ENCODE measurements at places on chromosomes 6 and 20. TPM values are rescaled to one million over a fixed set of nuclear protein-coding genes. Genes with fewer than 3 reads are reported as not detected.

The C20orf202 gene
- total RNA-seq, result not detected

The PRICKLE4 gene
- total RNA-seq, result not detected

The SLC52A3 gene
- not detected for total RNA-seq

The OR2H1 gene
- total RNA-seq, result not detected

The HLA-DMB gene
- 8.5 TPM for total RNA-seq

The HTR1E gene
- total RNA-seq, result not detected

The MYBL2 gene
- total RNA-seq, result 110 TPM

DNA sequence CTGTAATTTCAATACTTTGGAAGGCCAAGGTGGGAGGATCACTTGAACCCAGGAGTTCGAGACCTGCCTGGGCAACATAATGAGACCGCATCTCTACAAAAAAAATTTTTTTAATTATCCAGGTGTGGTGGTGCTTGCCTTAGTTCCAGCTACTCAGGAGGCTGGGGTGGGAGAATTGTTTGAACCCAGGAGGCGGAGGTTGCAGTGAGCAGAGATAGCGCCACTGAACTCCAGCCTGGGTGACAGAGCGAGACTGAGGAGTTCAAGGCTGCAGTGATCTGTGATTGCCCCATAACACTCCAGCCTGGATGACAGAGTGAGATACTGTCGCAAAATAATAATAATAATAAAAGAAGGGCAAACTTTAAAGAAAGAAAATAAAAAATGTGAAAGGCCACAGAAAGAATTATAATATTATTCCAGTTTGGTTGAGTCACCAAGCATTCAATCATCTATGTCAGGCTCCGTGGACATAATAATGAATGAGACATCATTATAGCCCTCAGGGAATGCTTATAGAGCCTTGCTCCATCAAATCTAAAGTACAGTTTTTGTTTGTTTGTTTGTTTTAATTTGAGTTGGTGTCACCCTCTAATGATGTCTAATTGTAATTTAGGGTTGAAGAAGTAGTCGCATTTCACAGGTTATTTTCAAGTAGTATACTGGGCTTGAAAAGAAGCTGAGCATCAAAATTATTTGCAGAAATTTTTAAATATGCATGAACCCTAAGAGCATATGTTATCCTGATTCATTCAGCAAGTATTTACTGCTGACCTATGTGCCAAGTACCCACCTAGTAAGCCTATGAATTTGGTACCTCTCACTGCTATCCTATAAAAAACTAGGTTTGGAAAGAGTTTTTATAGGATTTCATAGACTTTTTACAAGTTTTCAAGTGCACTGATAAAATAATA lies 15.1 kb downstream of the GLYATL3 start:
- no peak for DNase-seq

GRCh38 chr6:157298216-157298724 lies 25.0 kb downstream of the TMEM242 start:
- DNase-seq, result no peak

GRCh38 chr6:57108691-57109090 lies 18.7 kb downstream of the ZNF451 start:
- no peak for DNase-seq

- no peak for DNase-seq
Measured at GRCh38 chr20:18694071-18694470, 106.2 kb downstream of the DTD1 start.

GRCh38 chr6:22333802-22334201 lies 37.0 kb upstream of the PRL start:
- no peak for DNase-seq

DNA sequence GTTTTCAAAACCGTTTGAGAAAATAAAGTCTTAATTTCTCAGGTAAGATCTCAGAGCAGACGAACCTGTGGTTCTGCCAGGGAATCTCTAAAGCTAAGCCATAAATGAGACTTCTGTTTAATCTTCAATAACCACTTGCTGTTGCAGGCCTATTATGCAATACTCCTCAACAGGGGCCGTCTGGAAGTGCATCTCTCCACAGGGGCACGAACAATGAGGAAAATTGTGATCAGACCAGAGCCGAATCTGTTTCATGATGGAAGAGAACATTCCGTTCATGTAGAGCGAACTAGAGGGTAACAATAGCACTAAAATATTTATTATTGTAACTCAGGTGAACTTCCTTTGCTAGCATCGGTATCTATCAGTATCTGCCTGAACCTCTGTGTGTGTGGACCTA lies 223.7 kb downstream of the ARHGAP18 start:
- no peak for DNase-seq

- DNase-seq, result peak; percentile 55
Measured at GRCh38 chr6:24719125-24719971, at the start of gene C6orf62. Gene C6orf62 (minus strand): TSS chr6:24719154. CDS start chr6:24718668, 486 bp downstream.

- DNase-seq, result peak; percentile 25
Measured at GRCh38 chr6:29516108-29516507, 28.4 kb upstream of the MAS1L start.

- DNase-seq, result no peak
Measured at GRCh38 chr20:50095476-50096078, 17.4 kb downstream of the UBE2V1 start.

- DNase-seq, result no peak
Measured at GRCh38 chr6:170130201-170130621, 160.7 kb downstream of the DLL1 start.

DNA sequence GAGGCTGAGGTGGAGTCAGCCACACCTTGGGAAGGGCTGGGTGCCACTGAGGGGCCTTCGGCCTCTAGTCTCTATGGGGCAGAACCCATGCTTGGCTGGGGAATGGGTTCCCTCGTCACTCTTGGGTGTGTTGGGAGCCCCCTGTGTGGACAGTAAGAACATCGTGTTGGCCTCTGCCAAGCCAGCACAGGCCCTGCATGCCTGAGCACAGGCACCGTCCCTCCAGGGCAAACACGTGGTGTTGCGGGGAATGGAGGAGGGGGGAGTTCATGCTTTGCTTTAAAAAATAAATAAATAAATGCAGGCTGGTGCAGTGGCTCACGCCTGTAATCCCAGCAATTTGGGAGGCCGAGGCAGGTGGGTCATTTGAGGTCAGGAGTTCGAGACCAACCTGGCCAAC lies 63.0 kb downstream of the EZR start:
- DNase-seq, result no peak

GRCh38 chr6:55034752-55035151 lies 139.6 kb upstream of the HCRTR2 start:
- no peak for DNase-seq

DNA sequence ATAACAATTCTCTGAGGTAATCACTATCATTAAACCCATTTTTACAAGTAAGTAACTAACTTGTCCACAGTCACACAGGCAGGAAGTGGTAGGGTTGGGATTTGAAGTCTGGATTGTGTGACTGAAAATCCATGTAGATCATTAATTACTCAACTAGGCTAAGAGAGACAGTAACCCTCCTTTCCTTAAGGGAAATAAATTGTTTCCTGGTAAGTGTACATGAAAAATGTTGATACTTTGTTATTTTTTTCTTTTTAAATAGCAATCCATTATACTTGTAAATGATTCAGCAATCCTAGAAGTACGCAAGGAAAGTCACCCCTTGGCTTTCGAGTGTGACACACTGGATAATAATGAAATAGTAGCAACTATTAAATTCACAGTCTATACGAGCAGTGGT lies 11.6 kb downstream of the SPACA1 start:
- DNase-seq, result no peak

DNA sequence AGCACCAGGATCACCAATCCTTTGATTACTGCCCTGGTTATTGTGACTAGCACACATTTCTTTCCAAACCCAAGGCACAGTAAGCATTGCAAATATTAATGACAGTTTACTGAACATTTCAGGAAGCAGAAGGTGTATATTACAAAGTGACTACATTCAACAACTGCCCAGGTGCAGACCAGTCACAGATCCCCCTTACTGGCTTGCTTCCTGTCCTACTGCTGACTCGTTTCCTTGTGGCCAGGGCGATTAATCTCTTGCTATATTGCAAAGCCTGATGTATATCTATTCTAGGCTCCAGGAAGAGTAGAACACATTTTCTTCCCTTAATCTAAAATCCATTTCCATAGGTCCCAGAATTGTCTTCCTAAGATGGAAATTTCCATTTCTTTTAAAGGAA lies 77.2 kb upstream of the EPHA7 start:
- DNase-seq, result no peak

GRCh38 chr6:15264902-15265761 lies 19.3 kb downstream of the JARID2 start:
- DNase-seq, result no peak

- DNase-seq, result no peak
Measured at GRCh38 chr20:61454053-61454452, 202.0 kb downstream of the CDH4 start.

DNA sequence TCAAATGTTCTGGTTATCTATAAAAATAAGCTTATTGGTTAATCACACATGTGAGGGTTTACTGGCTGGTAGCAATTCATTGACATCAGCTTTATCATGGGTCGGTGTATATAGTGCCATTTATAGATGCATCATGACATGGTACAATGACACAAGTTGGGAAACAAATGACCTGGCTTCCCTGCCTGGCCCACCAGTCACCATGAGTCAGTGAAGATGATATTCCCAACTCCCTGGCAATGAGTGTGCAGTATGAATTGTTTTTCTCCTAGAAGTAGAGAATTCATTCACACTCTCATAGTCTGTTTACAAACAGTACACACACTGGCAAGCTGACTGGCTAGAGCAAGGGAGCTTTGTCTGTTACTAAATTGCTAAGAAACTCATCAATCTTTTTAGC lies 37.2 kb upstream of the CALHM6 start:
- DNase-seq, result no peak

- no peak for DNase-seq
Measured at GRCh38 chr20:4073852-4074741, 58.7 kb upstream of the RNF24 start.

GRCh38 chr6:104473021-104473429 lies 386.7 kb downstream of the HACE1 start:
- DNase-seq, result no peak

GRCh38 chr20:14829906-14830305 lies 492.5 kb upstream of the FLRT3 start:
- no peak for DNase-seq

DNA sequence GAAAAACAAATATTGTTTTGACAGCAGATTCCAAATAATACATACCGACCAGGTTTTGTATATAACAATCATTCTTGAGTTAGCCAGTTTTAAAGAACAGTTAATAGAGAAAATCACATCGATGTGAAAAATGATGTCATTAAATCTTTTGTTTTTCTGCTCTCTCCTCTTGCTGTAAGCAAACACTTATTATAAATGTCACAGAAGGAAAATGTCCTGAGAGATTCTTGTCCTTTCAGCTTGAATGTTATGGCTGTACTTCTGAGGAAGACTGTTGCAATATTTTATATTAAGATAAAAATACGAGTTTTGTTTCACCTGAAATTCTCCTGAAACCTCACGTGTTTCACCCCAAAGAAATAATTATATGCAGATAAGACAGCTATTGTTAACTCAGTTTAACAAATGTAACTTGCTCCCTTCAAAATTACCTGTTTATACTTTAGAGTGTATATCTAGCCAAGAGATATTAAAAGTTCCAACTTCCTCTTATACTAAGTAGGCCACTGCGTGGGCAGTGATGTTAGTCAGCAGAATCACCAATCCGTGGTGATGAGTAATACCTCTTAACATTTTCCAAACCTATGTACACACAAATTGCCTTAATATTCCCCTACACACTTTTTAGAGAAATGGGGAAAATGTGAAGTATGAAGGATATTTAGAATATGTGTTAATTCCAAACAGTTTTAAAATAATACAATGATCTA lies 1111.4 kb upstream of the CITED2 start:
- no peak for DNase-seq

DNA sequence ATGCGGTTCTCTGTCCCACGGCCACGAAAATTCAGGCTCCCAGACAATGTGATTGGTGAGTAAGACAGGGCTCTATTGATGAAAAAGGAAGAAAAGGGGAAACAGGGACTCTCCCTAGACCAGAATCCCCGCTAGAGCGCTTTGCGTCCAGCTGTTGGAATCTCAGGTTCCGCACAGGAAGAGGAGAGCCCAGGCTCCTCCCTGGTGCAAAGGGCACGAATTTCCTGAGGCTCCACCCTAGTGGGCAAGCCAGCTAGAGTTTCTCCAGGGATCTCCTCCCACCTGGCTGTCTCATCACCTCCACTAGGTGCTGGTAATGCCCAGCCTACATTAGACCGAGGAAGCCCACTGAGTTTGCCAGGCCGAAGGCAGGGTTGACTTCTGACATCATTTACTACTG lies 135.9 kb upstream of the SOX4 start:
- DNase-seq, result no peak

Measured in activated CD4-positive, alpha-beta T cell treated with anti-CD3 and anti-CD28 coated beads, Interleukin-2, amount 10 ng/mL, durations not matched to agents 7 days and 5 days (primary cell).